ENCODE measurements at places on chromosomes 7 and 10. TPM values are rescaled to one million over a fixed set of nuclear protein-coding genes. Genes with fewer than 3 reads are reported as not detected.

DNA sequence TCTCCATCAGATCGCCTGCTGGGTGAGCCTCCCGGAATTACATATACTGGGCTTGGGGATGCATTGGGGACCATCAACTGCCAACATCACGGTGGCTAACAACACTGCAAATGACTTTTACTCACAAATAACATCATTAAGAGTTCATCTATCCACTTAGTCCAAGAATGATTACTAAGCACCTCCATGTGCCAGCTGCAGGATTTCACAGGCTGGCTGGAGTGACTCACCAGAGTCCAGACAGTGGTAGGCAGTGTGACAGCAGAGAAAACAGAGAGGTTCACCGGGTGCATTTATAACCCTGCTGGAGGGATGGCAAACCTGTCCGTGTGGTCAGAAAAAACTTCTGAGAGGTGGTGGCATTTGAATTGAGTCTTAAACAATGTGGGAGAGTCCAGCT, 3.2 kb upstream of the IGFBP3 start:
- peak; percentile 14 for DNase-seq

DNA sequence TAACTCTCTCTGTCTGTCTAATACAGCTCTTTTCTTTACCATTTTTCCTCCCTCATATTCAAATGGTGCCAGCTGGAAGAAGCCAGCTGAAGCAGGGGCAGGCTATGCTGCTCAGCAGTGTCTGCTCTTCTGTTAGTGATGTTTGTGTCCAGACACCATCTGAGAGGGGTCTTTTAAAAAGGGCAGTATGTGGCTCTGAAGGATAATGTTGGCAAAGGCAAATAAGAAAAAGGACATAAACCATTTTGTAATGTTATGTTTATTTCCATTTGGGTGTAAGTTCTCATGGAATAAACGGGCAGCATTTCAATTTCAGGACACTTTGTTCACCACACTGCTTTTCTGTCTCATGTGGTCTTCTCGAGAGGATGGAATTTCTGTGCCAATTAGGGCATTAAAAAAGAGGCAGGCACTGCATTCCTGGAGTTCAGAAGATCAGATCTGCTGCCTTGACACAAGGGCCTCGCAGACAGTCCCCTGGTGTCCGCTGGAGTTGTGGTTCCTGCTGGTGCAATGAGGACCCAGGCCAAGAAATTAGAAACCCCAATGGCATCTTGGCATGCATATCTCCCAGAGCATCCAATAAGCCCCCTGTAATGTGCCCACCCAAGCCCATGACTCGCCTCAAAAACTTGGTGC, 109.0 kb upstream of the ELMO1 start:
- no peak for DNase-seq

- no peak for DNase-seq
Measured at GRCh38 chr7:100895956-100896731, 456 bp upstream of the ACHE start.

DNA sequence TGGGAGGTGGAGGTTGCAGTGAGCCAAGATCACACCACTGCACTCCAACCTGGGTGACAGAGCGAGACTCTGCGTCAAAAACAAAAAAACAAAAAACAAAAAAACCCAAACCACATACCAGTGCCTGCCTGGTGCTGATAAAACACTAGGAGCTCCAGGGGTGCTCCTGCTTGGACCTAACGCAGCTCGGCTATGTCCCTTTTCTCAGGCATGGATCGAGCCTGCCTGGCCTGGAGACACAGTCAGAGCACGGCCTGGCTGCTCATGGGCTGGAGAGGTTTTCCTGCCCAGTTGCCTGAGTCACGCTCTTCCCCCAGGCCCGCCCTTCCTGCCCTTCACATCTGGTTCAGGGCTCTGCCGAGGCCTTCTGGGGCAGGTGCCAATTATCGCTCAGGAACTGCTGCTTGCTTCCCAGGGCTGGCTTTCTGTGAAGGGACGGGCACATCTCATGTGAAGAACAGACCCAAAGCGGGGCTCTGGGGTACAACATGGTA, 12.6 kb upstream of the NPFFR1 start:
- peak; percentile 79 for DNase-seq

DNA sequence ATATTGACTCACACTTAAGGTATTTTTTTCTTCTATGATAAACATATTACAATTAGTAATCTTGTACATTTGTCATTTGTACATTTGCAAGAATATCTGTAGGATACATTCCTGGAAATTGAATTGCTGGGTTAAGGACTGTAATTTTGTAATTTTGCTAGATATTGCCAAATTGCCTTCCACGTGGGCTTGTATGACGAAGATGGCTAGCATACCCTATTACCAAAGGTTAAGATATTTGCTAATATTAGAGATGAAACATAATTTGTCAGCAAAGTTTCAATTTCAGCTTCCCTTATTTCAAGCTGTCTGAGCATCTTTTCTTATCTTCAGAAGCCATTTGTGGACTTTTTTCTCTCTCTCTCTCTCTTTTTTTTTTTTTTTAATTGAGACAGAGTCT, 1.0 kb upstream of the LYZL2 start:
- no peak for DNase-seq

GRCh38 chr7:36937754-36938563, 213.7 kb upstream of the AOAH start:
- no peak for DNase-seq

GRCh38 chr7:96299496-96299895, 22.4 kb downstream of the SLC25A13 start:
- no peak for DNase-seq

- DNase-seq, result no peak
Measured at GRCh38 chr10:112886463-112886862, 63.6 kb upstream of the TCF7L2 start.

GRCh38 chr10:1214071-1214675, 158.0 kb downstream of the WDR37 start:
- DNase-seq, result no peak

DNA sequence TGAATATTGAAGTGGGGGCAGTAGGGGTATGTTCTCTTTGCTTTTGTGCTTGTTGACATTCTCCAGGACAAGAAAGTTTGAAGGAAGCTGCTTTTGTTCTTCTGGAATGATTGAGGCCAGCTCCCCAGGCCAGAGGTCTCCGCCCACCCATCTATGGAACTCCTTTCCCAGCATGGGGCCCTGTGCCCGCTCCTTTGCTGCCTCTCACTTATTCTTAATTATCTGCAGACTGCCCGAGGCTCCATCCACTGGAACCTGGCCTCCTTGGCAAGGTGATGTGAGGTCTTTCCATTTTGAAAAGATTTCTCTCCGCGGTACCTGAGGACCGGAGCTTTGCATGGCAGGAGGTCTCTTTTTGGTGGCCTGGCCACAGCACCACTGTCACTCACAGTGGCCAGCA, 39.3 kb upstream of the MKI67 start:
- no peak for DNase-seq

DNA sequence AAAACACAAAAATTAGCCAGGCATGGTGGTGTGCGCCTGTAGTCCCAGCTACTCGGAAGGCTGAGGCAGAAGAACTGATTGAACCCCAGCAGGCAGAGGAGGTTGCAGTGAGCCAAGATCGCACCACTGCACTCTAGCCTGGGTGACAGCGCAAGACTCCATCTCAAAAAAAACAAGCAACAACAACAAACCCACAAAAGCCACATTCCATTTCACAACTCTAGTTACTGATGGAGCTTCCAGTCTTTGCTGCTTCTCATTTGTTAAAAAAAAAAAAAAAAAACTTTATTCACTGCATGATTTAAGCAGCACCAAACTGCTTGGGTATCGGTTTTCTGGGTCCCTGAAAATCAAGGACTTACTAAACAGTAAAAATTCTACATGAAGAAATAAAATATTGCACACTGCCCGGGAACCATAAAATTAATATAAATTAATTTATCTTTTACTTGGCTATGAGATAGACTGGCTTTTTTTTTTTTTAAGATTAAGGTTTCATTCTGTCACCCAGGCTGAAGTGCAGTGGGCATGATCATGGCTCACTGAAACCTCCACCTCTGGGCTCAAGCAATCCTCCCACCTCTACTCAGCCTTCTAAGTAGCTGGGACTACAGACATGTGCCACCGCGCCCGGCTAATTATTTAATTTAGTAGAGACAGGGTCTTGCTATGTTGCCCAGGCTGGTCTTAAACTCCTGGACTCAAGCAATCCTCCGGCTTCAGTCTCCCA, 42.0 kb downstream of the SRPK2 start:
- no peak for DNase-seq

DNA sequence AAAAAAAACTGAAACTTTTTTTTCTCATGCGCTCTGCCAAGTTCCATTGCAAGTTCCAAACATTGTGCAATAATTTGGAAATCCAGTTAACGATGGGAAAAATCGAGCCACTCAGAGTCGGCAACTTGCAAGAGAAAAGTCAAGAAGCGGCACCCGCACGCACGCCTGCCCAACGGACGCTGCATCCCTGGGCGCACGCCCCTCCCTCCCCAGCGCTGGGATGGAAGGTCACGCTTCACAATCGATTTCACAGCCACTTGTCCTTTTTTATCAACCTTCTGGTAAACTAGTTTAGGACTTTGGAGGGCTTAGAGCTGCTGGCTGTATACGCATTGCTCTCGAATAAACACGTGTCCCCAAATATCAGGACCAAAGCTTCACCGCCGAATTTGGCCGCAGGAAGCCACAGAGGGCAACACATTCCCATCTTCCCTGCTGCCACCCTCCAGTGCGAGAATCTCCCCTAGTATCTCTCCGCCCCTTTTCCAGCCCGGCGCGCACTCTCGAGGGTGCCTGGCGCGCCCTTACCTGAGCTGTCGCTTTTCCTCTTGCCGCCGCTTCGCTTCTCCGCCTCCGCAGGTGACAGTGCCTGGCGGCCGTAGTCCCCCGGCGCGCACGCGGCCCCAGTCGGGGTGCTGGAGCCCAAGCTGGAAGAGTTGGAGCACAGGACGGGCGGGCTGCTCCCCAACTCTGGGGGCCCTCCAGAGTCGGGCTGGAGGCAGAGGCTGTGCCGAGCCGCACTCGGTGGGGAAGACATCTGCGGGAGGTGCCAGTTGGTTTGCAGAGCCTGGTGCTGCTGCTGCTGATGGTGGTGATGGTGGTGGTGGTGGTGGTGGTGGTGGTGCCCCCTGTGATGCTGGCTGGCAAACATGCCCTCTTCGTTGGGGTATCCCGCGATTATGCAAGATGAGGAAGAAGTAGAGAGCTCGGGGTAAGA, 857 bp downstream of the MEOX2 start:
- DNase-seq, result peak; percentile 54

DNA sequence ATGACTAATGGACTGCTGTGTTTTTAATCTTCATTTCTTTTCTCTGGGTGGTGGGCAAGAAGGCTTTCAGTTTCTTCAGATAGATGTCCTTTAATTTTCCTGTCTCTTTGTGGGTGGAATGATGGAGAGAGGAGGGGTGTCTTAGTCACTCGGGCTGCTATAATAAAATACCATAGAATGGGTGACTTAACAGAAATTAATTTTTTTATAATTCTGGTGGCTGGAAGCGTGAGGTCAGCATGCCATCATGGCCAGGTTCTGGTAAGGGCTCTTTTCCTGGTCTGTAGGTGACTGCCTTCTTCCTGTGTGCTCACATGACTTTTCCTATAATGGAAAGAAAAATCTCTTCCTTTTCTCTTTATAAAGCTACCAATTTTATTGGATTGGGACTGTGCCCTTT, 6.3 kb downstream of the RSBN1L start:
- no peak for DNase-seq

DNA sequence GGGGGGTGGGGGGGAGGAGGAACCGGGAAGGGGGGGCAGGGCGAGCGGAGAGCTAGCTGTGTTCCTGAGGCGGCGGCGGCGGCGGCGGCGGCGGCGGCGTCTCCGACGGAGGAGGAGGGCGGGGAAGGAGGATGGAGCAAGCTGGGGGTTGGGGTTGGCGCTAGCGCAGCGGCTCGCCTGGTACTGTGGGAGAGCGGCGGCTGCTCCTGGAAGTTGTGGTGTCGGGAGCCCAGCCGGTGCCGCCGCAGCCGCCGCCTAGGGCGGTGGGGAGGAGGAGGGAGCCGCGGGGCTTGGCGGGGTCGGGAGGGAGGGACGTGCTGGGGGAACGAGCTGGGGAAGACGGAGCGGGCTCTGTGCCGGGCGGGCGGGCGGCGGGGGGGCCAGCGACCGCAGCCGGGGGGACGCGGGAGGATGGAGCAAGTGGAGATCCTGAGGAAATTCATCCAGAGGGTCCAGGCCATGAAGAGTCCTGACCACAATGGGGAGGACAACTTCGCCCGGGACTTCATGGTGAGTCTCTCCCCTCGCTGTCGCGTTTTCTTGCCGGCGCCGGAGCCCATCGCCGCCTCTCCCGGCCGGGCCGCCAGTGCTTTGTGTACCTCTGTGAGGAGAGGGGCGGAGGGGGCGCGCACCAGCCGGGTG, at the start of gene PTPN12:
TSS of gene PTPN12 (plus strand) at position 160 of the 642 bp plus-strand sequence. CDS start at position 412, 252 bp downstream.
- DNase-seq, result no peak

GRCh38 chr7:30003098-30003497, 13.5 kb upstream of the SCRN1 start:
- DNase-seq, result no peak

DNA sequence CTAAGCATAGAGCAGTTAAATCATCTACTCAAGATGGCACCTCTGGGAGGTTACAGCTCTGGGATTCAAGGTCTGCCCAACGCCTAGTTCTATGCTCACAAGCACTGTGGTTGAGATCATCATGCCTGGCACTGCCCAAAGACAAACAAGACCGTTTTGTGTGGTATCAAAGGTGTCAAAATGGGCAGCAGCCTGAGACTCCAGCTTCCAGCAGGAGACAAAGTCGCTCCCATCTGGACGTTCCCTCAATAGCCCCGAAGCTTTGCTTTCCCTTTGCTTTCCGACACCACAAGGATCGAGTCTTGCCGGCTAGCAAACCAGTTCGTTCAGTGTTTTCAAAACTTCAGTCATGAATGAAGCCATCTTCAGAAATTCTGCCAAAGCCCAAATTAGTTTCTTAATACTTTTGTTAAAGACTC, 5.1 kb downstream of the HABP2 start:
- DNase-seq, result no peak

GRCh38 chr7:93242106-93242505, 9.9 kb downstream of the VPS50 start:
- no peak for DNase-seq

GRCh38 chr10:91683975-91684374, 51.1 kb upstream of the PPP1R3C start:
- DNase-seq, result no peak

Gene CEP41
- 15.5 TPM for polyA plus RNA-seq

Gene SCIN
- polyA plus RNA-seq, result 0.05 TPM

Gene PTF1A
- not detected for polyA plus RNA-seq

Gene LIPN
- not detected for polyA plus RNA-seq

Gene TAS2R3
- 0.08 TPM for polyA plus RNA-seq

Gene IMMP2L
- 2.6 TPM for polyA plus RNA-seq

Gene ATP6V0A4
- 0.06 TPM for polyA plus RNA-seq

Gene FZD8
- polyA plus RNA-seq, result 7.5 TPM

Gene OR2A1
- 0.14 TPM for polyA plus RNA-seq

Gene ATOH7
- not detected for polyA plus RNA-seq

Gene TUBAL3
- not detected for polyA plus RNA-seq

All from endothelial cell of umbilical vein (primary cell).